ENCODE measurements at places on chromosomes 6 and 20.
A peak's percentile ranks its signal among the peaks of the same experiment; 100 is the strongest.

DNA sequence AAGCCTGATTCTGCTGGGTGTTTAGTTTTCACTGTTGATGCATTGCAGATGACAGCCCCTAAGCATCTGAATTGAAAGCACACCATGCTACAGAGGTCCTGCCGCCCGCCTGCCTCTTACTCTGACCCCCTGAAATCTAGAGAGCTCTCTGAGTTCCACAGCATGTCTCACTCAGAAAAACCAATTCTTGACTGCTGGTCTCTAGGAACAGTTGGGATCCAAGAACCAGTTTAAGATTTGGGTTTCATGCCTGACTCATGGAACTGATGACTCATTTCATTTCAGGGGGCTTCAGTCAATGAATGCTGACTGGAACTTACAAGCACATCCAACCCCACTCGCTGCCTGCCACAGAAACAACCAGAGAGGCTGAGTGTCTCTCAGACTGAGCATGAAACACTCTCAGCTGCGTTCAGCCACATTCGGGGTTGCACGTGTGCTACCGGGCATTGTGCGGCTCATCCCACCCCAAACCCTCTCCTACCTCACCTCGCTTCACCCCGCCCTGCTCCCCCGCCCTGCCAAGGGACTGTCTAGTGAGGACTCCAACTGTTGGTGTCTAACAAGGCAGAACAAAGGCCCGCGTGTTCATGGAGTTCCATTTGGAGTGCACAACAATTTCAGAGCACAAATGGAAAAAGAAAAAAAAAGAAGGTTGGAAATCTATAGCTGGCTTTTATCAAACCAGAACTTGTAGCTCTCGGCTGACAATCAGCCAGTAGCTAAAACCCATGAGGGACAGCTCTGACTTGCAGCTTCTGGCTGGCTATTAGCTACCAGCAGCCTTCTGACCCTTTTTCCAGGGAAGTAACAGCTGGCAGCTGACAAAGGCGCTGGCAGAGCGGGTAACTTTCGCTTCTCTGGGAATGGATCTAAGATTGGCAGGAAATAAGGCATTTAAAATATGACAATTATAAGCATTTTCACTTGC lies 20.0 kb upstream of the TRAF3IP2 start:
- peak; percentile 27 for DNase-seq

DNA sequence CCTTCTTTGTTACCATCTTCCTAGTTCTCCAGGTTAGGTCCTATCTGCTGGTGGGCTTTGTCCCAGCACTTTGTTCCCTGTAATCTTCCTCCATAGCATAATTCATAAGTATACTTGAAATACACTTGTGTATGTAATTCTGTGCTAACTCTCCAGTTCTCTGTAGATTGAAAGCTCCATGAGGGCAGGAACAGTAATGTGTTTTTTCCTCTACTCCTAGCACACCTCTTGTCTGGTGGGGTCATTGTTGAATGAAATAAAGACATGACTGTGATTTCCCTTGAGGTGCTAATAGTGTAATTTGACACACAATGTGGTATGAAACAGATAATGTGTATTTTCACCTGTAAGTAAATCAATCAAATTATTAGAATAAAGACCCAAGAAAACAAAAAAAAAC lies 30.0 kb downstream of the MAP3K4 start:
- no peak for DNase-seq

DNA sequence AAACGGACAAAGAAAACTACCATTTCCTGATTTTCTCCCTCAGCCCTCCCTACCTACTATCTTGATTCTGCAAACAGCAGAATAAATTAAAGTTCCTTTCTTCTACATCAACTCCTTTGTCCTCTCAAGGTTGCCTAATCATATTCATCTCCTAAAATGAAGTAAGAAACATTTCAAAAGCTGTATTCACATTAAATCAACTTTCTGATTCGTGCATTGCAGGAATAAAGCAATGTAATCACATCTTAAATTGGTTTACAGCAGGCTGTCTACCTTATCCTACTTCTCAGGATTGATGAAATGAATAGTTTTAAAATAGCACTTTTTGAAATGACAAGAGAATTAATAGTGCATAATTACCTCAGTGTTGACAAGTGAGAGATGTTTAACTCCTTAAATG lies 25.1 kb downstream of the PRKN start:
- DNase-seq, result no peak

- DNase-seq, result no peak
These were observed 88.8 kb downstream of the TAF4 start for GRCh38 chr20:61976644-61977418.

GRCh38 chr6:108896111-108896661 lies 48.0 kb downstream of the ARMC2 start:
- DNase-seq, result no peak

- no peak for DNase-seq
These were observed 17.4 kb downstream of the HFE start for GRCh38 chr6:26104457-26105108.
